ENCODE measurements at places on chromosomes 2 and 18.
A peak's percentile ranks its signal among the peaks of the same experiment; 100 is the strongest.

DNA sequence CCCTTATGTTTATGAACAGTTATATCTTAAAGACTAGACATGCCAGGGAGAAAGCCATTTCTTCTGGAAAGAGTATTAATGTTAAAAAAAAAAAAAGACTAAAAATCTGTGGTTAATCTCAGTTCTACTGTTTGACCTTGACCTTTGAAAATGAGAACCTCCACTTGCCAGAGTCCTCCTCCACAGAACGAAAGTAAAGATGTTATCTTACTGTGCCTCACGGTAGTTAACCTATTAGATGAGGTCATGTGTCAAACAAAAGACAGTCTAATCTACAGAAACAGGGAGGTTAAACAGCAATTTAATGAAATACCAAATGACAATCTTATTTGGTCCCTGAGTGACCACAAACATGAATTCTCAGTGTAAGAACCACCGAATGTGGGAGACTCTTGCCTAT lies 51.2 kb downstream of the SLC14A2 start:
- DNase-seq, result no peak

- DNase-seq, result no peak
These were observed 4.6 kb upstream of the DSG4 start for GRCh38 chr18:31371989-31372388.

DNA sequence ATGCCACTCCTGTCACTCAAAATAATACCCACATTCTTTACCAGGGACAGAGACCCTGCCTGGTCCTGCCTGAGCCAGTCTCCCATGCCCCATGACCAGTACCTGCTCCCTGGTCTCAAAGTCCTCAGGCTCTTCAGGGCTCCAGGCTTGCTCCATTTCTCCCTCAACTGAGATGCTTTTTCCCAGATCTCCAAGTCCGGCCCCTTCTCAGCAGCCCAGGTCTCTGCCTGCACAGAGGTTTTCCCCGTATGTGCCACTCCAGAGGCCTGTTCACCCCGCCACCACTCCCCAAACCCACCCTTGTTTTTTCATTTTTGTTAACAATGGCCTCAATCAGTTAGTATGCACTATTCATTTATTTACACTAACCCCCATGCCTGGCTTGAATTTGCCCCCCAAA lies 499.5 kb upstream of the MYT1L start:
- DNase-seq, result no peak

DNA sequence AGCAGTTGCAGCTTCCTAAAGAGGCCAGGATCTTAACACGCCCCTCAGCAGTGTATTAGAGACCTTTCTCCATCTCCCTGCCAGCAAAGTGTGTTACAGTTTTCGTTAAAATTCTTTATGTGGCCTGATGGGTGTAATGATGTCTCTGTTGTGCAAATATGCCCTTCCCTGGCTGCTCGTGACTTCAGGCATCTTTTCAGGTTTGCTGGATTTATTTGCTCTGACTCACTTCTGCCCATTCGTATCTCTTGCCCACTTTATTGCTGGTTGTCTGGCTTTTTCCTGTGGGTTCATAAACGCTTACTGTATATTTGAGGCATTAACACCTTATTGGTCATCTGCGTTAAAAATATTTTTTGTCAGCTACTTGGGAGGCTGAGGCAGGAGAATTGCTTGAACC lies 134.5 kb downstream of the ASB1 start:
- DNase-seq, result no peak

DNA sequence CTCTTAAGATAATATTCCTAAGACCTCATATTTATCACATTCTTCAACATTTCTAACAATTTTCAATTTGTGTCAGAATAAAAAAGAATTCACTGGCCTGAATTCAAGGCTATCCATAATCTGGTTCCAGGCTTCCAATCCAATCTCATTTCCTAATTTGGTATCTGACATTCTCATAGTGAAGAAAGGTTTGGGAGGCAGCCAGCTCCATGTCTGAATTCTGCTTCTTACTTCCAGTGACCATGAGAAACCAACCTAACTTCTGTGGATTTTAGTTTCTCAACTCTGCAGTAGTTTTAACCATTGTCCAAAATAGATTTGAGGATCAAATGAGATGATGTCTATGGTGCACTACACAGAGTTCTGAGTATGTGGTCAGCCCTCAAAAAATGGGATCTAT lies 439.1 kb upstream of the GCFC2 start:
- no peak for DNase-seq

DNA sequence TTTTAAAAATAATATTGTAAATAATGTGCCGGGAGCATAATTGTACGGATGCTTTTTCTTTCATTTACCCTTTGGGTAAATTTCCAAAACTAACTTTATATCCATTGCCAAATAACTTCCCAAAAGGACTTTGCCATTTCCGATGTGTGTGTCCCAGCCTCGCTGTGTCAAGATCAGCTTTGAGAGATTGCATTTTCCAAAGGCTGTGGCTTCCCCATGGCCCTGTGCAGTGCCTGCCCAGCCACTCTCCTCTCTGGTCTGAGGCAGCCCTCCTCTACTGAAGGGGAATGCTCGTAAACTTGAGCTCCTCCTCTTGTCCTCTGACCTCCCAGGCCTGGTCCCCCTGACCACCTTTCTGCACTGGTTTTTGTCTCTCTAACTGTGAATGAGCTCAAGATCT lies 78.5 kb downstream of the MRPS9 start:
- DNase-seq, result no peak

GRCh38 chr2:401019-401679 lies 113.3 kb upstream of the ALKAL2 start:
- DNase-seq, result no peak

GRCh38 chr2:197454923-197455322 lies 1.6 kb downstream of the COQ10B start:
- no peak for DNase-seq

- no peak for DNase-seq
These were observed 70.6 kb upstream of the WDR75 start for GRCh38 chr2:189370719-189371118.

DNA sequence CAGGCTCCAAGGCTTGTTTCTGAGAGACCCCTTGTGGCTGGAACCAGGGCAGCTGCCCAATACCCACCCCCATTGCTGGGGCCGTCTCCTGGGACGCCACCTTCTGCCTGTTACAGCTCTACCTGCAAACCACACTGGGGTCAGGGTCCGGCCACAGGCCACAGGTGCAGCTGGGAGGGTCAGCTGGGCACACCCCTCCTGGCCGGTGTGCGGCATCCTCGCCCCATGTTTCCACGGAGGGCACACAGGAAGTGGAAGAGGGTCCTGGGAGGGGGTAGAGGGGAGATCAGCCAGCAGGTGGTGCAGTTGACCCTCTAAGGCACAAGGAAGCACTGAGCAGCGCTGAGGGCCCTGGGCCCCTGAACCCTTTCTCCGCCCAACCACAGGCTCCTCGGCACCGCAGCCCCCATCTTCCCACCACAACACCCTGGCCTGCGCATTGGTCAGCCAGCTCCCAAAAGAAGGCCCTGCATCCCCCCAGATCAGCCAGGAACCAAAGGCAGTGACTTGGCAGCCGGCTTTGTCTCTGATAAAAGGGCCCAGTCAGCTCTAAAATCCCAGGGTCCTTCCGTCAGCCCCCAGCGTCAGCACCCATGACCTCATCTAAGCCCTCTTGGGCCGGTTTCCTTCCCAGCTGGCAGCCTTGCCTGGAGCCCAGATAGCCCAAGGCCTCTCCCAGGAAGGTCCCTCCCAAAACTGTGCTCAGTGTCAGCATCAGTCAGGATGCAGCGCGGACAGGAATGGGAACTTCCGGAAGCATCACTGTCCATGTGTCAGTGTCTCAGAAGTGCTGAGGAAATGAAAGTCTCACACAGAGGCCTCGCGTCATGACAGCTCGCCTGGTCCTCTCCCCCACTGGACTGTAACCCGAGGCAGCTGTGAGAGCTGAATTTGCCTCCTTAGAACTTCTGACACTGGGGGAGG lies 1.7 kb downstream of the ERFE start:
- DNase-seq, result no peak

GRCh38 chr2:360124-360523 lies 72.2 kb upstream of the ALKAL2 start:
- no peak for DNase-seq

GRCh38 chr18:80154293-80154692 lies 45.2 kb downstream of the ADNP2 start:
- no peak for DNase-seq

DNA sequence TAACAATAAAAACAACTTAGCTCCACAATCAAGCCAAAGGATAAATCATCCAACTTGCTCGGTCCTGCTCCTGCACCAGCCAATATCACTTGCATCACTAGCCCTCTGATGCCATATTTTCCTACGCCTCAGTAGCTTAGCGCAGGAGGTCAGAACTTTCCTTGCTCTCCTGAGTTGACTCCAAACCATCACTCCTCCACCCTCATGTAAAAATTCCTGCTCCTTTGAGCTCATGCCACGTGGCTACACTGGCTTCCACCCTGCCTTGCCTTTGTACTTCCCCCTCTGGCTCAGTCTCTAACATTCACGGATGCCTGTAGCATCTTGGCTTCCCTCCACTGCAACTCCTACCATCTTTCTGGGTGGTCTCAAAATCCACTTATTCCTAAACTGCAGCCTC lies 25.2 kb downstream of the AAK1 start:
- no peak for DNase-seq

- DNase-seq, result no peak
These were observed 107.6 kb downstream of the MEMO1 start for GRCh38 chr2:31903109-31903780.

GRCh38 chr18:35938562-35938961 lies 33.9 kb upstream of the RMP24 start:
- no peak for DNase-seq

DNA sequence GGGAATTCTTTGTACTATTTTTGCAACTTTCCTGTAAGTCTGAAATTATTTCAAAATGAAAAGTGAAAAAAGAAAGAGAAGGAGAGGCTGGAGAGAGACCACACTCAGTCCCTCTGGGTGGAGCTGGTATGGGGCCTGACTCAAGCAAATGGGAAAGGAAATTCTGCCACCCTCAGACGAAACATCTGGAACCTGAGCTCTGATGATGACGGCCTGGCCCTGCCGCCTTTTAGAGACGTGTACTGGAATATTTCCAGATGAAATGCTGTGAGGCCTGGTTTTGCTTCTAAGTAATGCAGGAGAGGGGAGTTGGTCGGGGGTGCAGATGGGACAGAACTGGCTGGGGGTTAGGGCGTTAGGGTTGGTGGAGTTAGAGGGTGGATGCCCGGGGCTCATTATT lies 57.4 kb upstream of the GLI2 start:
- DNase-seq, result no peak

- DNase-seq, result no peak
These were observed 136.6 kb upstream of the ASB18 start for GRCh38 chr2:236400594-236401360.

- no peak for DNase-seq
These were observed 497.6 kb upstream of the FAM98A start for GRCh38 chr2:34096562-34097171.

DNA sequence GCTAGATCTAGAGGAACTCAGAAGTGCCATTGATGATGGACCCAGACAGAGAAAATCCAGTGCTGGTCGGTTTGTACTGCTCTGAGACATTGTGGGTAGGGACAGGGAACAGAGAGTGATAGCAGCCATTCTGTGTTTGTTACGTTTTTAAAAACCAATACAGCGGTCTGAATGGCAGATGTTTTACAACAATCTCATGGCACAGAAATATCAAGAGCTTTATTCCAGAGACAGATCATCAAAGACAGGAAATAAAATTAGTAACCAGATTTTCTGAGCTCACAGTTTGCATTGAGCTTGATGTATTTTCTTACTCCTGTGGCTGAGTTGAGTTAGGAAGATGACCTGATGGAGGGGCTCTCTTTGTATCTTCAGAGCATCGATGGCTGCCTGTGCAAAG lies 114.9 kb upstream of the BCL2L11 start:
- DNase-seq, result no peak

DNA sequence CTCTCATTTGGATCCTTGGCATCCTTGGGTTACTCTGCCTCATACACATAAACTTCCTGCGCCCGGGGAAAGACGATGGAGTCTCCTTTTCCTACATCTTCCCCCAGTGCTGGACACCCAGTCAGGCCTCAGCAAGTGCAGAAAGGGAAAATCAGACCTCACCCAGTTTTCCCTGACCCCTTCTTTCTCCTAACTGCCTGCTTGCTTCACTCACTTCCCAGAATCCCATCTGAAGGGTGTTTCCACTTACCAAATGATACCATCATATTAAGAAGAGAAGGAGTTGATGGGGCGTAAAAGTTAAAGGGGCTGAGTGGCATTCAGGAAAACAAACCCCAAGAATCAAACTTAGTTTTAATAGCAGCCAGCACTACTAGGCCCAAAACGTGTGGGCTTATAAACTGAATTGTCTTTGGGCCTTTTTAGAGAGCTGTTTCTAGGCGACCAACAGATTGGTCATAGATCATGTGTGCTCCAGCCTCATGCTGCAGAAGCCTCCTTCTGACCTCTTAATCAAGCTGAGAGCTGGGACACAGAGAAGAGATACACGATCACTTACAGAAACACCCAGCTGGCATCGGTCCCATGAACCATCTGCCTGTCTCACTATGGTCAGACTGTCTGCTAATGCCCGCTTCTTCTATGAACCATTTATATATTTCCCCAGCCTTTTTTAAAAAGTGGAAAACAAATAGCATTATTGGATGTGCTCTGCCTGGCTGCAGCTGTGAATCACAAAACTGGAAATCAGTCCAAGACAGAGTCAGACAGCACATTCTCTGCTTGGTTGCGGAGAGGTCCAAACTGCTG lies 165.7 kb upstream of the SLC14A2 start:
- peak; percentile 87 for DNase-seq

- DNase-seq, result no peak
These were observed 125.5 kb downstream of the TFCP2L1 start for GRCh38 chr2:121159291-121160071.

DNA sequence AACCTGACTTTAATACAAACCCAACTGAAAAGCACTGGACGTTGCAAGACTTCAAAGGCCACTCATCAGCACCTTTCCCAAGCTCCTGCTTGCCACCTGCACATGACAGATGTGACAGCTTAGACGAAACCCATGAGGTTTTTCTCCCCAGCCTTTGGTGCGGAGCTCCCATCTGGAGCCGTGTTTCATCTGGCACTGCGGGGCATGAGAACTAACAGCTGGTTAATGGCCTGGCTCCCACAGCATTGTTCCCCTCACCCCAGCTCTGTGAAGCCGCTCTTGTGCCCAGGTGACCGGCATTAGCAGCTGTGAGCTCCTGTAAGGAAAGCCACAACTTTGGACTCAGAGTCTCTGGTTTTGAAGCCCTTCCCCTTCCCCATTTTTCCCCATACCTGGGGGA lies 50.9 kb downstream of the GALR1 start:
- DNase-seq, result no peak

- DNase-seq, result no peak
These were observed 12.2 kb upstream of the CAB39 start for GRCh38 chr2:230700447-230700846.

DNA sequence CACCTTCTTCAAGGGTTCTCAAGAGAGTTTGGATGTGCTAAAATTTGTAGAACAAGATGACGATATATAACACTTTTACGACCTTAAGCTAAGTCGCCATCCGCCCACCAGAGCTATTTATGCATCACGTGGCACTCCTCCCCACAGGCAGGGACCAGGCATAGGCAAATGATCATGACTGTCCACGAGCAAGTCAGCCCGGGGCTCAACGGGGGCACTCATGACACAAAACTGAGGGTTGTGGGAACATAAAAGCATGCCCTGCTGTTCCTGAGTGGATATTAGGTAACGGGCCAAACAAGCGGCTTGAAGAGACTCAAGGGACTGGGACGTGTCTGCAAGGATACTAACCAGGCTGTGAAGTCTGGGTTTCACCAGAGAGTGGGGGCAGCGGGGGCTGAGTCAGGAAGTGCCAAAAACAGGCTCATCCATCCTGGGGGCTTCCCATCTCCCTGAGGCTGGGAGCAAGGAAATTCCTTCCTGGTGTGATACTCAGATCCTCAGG lies 58.1 kb downstream of the FAM178B start:
- no peak for DNase-seq

- peak; percentile 69 for DNase-seq
These were observed 97.2 kb downstream of the SEPTIN10 start for GRCh38 chr2:109516445-109517117.

GRCh38 chr2:102451968-102452367 lies 21.1 kb upstream of the SLC9A4 start:
- DNase-seq, result no peak

Data from NCI-H446 (cell line).